ENCODE measurements at places on chromosomes 1 and 21. TPM values are rescaled to one million over a fixed set of nuclear protein-coding genes. Genes with fewer than 3 reads are reported as not detected.

The ATP5IF1 gene
- 77.1 TPM for polyA plus RNA-seq

The MED8 gene
- 17.0 TPM for polyA plus RNA-seq

GRCh38 chr1:56975446-56975845, 9.6 kb upstream of the C8B start:
- no peak for DNase-seq

DNA sequence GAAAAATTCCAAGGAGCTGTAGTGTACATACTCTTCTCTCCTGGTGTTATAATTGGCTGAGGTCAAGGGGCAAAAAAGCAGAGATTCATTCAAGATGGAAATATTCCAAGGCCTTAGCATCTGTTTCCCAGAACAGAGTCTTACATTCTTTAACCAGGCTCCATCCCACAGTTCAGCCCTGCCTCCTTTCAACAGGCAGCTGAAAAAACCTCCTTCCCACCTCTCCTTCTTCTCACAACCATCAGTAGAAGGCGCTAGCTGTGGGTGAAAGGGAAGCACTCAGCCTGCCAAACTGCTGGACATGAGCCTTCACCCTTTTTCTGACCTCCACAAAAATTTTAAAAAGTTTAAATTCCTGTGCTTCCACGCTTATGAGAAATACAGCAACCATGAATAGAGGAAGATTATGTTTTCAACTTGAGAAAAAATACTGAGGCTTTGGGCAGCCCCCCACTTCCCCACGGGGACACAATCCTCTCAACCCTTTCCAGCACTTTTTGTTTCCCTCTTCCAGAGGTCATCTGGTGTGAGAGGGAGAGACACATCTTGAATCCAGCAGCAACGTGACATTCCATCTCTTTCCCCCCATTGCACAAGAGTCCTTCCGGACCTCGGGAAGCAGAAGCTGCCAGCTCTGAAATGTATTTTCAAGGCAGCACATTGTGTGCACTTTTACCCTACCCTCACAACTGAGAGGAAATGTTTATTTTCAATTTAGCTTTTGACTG, 43.2 kb upstream of the FMO2 start:
- peak; percentile 92 for DNase-seq

DNA sequence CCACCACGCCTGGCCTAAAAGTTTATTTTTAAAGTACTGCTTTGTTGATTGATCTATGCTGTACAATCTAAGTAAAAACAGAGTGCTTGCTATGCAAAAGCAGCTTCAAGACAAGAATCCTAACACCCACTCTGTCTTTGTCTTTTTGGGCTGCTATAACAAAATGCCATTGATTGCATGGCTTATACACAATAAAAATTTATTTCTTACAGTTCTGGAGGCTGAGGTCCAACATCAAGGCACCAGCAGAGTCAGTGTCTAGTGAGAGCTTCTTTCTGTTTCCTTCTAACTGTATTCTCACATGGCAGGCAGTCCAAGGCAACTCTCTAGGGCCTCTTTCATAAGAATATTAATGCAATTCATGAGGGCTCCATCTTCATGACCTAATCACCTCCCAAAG, 63.6 kb upstream of the GJA5 start:
- no peak for DNase-seq
